ENCODE measurements at places on chromosomes 12 and 14.
A peak's percentile ranks its signal among the peaks of the same experiment; 100 is the strongest.

DNA sequence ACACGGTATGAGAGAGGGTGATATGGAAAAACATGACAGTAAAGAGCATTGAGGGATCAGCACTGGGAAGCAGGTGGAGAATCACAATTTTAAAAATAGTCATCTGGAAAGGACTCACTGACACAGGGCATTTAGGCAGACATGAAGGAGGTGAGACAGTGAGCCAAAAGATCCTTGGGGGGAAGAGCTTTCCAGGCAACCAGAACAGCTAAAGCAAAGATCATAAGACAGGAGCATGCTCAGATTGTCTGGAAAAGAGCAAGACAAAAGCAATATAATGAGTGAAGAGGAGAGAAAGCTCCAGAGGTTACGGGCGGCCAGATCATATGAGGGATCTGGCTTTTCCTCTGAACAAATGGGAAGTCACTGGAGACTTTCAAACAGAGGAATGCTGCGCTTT lies 63.9 kb downstream of the DENND5B start:
- DNase-seq = no peak

DNA sequence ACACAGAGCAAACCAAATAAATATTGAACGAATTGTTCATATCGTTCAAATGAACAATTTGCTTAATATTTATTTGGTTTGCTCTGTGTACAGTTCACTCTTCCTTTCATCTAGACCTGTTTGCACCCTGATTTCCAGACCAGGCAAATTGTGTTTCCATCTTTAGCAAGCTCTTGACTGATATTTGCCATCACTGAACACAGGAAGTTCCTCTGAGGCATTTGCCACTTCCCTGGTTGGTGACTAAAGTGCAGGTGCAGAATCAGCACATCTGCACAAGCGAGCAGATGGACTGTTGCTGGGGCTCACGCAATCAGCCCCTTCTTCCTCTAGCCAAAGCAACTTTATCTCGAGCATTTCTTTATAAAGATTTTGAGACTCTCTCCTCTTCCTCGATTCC lies 112.9 kb downstream of the DAAM1 start:
- no peak for DNase-seq

DNA sequence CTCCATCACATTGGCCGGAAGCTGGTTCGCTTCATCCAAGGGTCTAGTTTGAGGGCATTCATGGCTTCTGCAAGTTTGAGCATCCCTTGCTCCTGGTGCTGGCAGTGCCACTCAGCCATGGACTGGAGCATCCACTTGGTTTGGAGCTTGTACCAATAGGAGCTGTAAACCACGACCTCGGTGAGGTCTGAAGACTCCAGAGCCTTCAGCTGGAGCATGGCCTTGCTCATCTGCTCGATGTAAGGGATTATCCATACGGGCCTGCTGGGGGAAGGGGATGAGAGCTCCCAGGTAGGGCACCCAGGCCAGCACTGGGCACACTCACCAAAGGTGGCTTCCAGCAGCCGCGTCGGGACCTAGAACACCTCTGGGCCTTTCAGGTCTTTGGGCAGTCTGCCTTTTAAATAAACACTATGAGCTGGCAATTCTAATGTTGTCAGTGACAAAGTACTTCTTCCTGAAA lies 13.5 kb downstream of the FOS start:
- no peak for DNase-seq

DNA sequence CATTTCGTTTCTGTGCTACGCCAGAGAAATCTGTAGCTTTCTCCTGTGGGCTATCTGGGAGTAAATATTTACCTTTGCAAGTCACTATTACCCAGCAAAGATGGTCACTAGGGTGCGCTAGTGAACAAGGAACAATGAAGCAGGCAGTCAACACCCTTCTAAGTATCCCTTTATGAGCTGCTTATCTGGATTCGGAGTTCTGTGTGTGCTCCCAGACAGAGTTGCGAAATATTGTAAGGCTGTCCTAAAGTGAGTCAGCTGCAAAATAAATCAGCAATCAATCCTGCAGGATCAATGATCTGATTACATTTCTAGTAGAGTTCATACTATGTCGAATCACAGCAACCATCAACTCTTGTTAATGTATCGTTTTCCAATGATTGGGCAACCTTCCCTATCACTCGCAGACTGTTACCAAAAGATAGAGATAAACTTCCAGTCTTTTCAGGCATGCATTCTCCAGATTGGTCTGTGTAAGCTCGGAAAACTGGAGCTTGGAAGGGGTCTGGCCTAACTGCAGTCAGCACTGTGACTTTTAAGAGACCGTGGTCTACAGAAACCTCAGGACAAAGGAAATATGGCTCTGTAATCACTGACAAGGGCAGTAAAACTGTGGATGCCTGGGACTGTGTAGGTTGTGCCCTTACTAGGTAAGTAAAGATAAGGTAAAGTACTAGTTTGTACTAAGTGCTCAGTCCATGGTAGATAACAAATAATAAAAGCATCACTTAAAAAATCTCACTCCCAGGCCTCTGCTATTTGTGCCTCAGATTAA lies 133.5 kb downstream of the KCNK10 start:
- DNase-seq = peak; percentile 8

DNA sequence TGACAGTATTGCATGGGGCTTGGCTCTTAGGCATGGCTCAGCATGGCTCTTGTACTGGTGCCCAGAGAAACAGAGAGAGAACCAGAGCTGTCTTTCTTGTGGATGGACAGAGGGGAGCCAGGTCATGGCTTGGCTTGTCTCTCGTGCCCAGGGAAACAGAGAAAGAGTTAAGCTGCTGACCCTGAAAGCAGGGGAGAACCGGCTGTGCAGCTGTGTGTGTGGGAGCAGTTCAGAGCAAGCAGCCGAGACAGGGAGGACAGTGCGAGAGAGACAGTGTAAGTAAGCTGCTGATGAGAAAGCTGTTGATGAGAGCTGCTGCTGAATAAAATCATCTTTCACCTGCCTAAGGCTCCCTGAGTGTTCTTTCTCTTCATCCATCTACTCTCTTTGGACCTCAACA lies 61.3 kb upstream of the DDHD1 start:
- no peak for DNase-seq

DNA sequence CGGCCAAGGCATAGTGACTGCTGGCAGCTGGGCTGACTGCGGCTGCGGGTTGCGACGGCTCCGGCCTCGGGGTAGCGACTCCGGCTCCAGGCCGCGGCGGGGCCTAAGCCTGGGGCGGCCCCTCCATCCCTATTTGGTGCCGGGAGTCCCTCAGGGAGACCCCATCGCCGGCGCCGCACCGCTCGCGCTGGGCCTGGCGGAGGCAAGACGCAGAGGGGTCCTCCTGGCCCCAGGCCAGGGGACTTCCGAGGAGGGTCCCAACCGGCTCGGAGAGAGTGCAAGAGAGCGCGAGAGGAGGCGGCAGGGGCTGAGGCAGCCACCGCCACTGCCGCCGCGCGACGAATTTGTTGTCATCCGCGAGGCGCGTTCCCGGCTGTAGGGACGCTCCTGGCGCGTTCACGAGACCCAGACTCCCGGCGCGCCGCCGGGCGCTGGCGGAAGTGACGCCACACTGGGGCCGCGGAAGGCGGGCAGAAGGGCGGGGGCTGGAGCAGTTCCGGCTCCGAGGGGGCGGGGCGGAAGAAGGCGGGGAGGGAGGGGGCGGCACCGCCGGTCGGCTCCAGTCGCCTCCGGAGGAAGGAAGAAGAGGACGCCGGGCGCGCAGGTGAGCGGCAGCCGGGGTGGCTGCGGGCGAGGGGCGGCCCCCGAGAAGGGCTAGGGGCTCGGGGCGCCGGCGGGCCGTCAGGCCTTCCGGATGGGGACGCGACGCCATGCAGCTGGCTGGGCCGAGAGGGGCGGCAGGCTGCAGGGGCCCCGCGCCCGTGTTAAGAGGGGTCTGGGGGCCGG lies at the start of the genes ATG2B and GSKIP:
Gene ATG2B (minus strand): TSS at position 377 of the 786 bp plus-strand sequence. CDS start 365 bp downstream, at position 12.
Gene GSKIP (plus strand): TSS at position 562 of the 786 bp plus-strand sequence. CDS start 18,722 bp downstream, outside the sequence.
- DNase-seq = peak; percentile 94

GRCh38 chr14:99519931-99520421 lies 38.8 kb downstream of the CCNK start:
- no peak for DNase-seq

GRCh38 chr12:88258396-88258795 lies 116.3 kb downstream of the TMTC3 start:
- no peak for DNase-seq

GRCh38 chr14:87161502-87161901 lies 831.5 kb downstream of the GALC start:
- no peak for DNase-seq

- peak; percentile 49 for DNase-seq
Observed at GRCh38 chr14:55807053-55807880, 227.3 kb downstream of the KTN1 start.

DNA sequence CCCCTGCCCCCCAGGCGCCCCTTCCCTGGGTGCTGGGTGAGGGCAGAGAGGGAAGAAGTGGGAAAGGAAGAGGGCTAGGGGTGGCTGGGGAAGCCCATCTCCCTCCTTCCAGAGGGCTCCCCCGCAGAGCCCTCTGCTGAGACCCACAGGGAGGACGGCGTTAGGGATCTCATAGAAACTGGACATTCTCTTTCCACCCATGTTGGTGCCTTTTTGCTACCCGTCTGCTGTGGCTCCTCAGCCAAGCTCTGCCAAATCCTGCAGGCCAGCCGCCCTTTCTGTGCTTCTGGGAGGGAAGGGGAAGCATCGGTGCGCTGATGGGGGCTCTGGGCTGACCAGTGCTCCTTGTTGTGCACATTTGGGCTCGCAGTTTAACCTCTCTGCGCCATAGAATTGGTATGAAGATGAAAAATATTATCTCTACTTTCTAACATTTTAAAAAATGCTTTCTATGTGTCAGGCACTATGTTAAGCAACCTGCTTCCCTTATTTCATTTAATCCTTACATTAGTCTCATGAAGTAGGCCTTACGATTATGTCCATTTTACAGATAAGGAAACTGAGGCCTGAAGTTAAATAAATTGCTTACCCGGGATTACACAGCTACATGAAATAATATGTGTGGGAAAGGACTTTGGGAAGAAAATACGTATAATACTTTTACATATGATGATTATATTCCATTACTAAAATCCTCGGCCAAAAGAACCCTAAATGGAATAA lies 981 bp downstream of the SLC48A1 start:
- DNase-seq = no peak

- no peak for DNase-seq
Observed at GRCh38 chr12:27966870-27967269, 5.7 kb downstream of the PTHLH start.

DNA sequence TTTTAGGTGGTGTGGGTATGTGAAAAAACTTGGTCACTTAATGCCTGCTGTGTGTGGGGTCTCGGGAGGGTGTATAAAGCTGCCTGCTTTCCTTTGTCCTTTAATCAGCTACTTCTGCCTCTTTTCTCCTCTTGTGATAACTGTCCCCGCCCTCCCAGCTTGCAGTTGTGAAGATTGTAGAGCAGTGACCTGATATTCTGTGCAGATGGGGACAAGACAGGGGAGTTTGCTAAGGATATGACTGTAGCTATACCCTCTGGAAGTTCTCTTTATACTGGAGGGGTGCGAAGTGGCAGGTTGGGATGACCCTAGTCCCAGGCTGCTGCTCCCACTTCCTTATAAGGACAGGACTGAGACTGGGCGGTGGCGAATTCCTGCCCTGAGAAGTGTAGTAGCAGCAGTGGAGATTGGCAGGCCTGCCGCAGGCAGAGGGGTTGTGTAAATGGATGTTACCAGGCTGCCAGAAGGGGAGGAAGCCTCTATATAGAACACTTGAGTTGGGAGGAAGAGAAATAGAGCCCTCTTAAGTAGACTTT lies 835 bp downstream of the MYL6 start:
- DNase-seq = no peak

- no peak for DNase-seq
Observed at GRCh38 chr12:114504311-114504710, 98.4 kb upstream of the TBX5 start.

GRCh38 chr12:119274636-119275065 lies 59.9 kb upstream of the CCDC60 start:
- DNase-seq = no peak

Measured in stimulated activated CD8-positive, alpha-beta memory T cell treated with anti-CD3 and anti-CD28 coated beads, Interleukin-15, amount 100 ng/mL, for 48 hours (primary cell).